Mesothelial cell of epicardium (in vitro differentiated cells): ENCODE measurements at places on chromosomes 5 and 9. TPM values are rescaled to one million over a fixed set of nuclear protein-coding genes. Genes with fewer than 3 reads are reported as not detected.

The TAF11L5 gene
- total RNA-seq, result not detected in 3 replicates

GRCh38 chr5:108617467-108618435 lies 129.9 kb upstream of the FER start:
- no peak overlapping the region for H3K27ac ChIP-seq
- H3K36me3 ChIP-seq, result peaks cover 2% of the 10 kb centered on the region
- no peaks in the 10 kb centered on the region for H3K4me1 ChIP-seq
- no peak overlapping the region for H3K4me3 ChIP-seq
- no peak for DNase-seq
- no peaks in the 10 kb centered on the region for H3K27me3 ChIP-seq

GRCh38 chr5:94080390-94080789 lies 339.0 kb upstream of the POU5F2 start:
- H3K36me3 ChIP-seq, result peaks cover 2% of the 10 kb centered on the region
- H3K4me1 ChIP-seq, result no peaks in the 10 kb centered on the region
- H3K27ac ChIP-seq, result no peak overlapping the region
- no peaks in the 10 kb centered on the region for H3K27me3 ChIP-seq

The KCNV2 gene
- total RNA-seq, result not detected in 3 replicates

The SAXO1 gene
- 0.13 to 0.43 TPM (median 0.38 TPM) in 3 replicates for total RNA-seq

- DNase-seq, result no peak
- H3K36me3 ChIP-seq, result no peaks in the 10 kb centered on the region
- H3K27me3 ChIP-seq, result no peaks in the 10 kb centered on the region
- H3K4me3 ChIP-seq, result no peak overlapping the region
Measured at GRCh38 chr5:27571681-27572080, 533.3 kb upstream of the CDH9 start.

DNA sequence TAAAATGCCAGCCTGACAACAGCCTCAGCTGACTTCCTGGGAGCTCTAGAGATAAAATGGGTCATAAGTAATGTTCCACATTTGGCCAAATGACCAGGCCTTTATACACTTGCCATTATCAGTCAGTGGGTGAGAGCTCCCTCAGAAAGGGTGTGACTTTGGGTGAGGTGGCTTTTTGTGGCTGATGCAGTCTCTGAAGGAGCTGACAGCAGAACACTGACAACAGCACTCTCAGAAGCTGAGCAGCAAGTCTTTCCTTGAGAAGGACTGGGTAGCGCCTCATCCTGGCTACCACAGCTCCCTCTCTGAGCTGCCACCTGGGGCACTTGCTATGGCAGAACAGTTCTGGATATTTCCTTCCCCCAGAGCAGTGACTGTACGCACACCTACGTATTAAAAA lies 22.0 kb upstream of the GNAQ start:
- DNase-seq, result no peak
- no peaks in the 10 kb centered on the region for H3K36me3 ChIP-seq
- no peak overlapping the region for H3K27ac ChIP-seq
- no peak overlapping the region for H3K4me3 ChIP-seq
- peaks cover 52% of the 10 kb centered on the region for H3K27me3 ChIP-seq
